H9 (cell line): ENCODE measurements at places on chromosomes 7 and 10. TPM values are rescaled to one million over a fixed set of nuclear protein-coding genes. Genes with fewer than 3 reads are reported as not detected.

DNA sequence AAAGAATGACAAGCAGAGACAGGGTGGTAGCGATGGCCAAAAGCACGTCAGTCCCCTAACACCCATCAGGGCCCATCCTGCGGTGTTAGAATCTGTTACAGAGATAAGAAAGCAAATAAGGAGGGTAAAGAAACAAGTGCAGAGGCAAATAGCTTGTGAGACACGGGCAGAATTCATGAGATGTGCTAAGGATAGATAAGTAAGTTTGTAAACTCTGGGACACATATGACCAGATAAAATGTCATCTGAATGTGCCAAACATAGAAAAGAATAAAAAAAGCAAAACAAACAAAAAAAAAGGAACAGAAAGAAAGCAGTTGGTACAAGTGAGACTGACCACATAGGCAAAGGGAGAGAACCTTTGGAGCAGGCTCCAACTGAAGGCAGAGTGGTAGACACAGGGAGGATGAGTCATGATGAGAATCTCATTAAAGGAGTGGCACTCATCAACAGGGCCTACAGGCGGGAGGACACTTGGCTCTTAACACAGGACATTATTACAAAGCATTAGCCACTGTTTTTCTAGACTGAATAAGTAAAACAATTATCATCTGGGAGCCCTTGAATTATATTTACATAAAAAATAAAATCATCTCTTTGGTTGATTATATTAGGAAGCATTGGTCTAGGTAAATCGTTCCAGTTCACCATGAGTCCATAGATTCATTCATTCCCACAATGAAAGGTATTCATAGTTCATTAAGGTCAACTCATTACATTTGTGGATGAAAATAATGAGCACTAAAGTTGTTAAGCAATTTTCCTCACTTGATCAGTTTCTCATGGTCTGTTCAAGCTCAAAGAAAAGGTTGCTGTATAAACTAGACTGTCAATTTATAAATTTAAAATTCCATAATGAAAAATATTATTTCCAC is 21.5 kb upstream of the EPHB6 start:
- no peak overlapping the region for H3K27ac ChIP-seq
- no peak for DNase-seq
- H3K36me3 ChIP-seq, result no peaks in the 10 kb centered on the region

DNA sequence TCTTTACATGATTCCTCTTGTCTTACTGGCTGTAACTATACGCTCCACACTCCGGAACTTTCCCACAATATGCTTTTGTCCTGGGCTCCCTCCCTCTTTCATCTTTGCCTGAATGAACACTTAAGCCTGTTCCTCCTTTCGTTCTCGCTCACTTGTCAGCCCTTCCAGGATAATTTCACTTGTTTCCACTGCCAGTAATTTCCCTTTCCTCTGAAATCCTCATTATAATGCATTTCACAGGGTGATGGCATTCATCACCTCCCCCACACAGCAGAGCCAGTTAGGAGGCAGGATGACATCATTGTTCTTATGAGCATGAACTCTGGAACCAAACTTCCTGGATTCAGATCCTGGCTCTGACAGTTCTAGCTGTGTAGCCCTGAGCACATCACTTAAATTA is 372.6 kb downstream of the GPR158 start:
- no peak overlapping the region for H3K27ac ChIP-seq
- no peaks in the 10 kb centered on the region for H3K27me3 ChIP-seq
- H3K4me1 ChIP-seq, result peaks cover 5% of the 10 kb centered on the region; the same call in 1 of the 2 replicates

GRCh38 chr10:84660450-84661159 is 332.2 kb downstream of the CCSER2 start:
- no peaks in the 10 kb centered on the region for H3K36me3 ChIP-seq
- no peak overlapping the region for H3K27ac ChIP-seq
- H3K4me1 ChIP-seq, result peaks cover 4% of the 10 kb centered on the region
- no peak for DNase-seq
- no peaks in the 10 kb centered on the region for H3K27me3 ChIP-seq
- H3K4me3 ChIP-seq, result no peak overlapping the region

DNA sequence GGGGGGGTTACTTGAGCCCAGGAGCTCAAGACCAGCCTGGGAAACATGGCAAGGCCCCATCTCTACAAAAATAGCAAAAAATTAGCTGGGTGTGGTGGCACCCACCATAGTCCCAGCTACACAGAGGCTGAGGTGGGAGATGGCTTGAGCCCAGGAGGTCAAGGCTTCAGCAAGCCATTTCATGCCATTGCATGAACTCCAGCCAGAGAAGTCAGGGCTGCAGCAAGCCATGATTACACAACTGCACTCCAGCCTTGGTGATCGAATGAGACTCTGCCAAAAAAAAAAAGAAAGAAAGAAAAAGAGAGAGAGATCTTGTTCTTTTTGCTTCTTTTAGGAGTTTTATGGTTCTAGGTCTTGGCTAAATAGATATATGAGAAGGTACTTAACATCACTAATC is 200.2 kb upstream of the PHYHIPL start:
- no peak overlapping the region for H3K27ac ChIP-seq
- H3K4me3 ChIP-seq, result no peak overlapping the region
- DNase-seq, result no peak

DNA sequence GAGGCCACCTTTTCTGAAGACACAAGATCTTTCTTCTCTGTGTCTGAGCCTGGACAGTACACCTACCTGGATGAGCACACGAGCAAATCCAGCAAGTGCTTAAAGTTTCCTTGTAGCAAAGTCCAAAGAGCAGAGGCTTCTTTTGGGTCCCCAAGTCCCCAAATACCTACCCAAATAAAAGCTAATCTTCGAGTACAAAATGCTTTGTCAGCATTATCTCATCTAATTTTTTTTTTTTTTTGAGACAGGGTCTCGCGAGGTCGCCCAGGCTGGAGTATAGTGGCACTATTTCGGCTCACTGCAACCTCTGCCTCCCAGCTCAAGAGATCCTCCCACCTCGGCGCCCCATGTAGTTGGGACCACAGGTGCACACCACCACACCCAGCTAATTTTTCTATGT is 24.6 kb downstream of the MYOF start:
- H3K4me3 ChIP-seq, result no peak overlapping the region
- DNase-seq, result no peak
- H3K27me3 ChIP-seq, result no peaks in the 10 kb centered on the region

The RBP3 gene
- not detected in 2 replicates for total RNA-seq

- peaks cover 9% of the 10 kb centered on the region for H3K36me3 ChIP-seq
- H3K27me3 ChIP-seq, result no peaks in the 10 kb centered on the region
- no peaks in the 10 kb centered on the region; the same call in 1 of the 2 replicates for H3K4me1 ChIP-seq
- no peak overlapping the region for H3K27ac ChIP-seq
- H3K4me3 ChIP-seq, result no peak overlapping the region
These were observed 543.2 kb downstream of the PTPRN2 start for GRCh38 chr7:158044482-158044823.

- no peaks in the 10 kb centered on the region; the same call in 2 of the 3 replicates for H3K36me3 ChIP-seq
- H3K4me1 ChIP-seq, result no peaks in the 10 kb centered on the region
- H3K27me3 ChIP-seq, result no peaks in the 10 kb centered on the region
- H3K27ac ChIP-seq, result no peak overlapping the region
- no peak overlapping the region for H3K4me3 ChIP-seq
These were observed 268.6 kb downstream of the SEC23IP start for GRCh38 chr10:120161111-120161510.

DNA sequence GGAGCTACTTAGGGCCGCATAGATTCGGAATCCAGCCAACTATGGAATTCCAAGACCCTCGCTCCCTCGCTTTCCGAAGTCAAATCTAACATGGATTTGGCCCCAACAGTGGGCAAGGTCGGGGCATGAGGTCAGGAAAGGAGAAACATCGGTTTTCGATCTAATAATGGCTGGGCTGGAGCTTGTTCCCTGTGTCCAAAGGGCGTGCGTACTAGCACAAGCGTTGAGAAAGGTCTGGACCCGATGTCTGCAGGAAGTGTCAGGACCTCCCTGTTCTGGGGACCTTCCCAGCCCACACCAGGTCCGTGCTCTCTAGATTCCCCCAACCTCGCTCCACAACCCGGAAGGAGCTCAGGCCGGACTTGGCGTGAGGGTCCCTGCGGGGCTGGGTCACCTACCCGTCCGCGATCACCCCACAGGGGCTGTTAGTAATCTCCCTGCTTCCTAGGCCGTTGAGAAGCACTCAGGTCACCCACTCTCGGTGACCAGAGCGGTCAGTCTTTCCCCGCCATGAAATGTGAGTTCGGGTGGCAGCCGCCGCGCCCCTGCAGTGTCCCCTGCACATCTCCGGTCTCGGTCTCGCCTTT is 4.8 kb downstream of the FEZF1 start:
- H3K27me3 ChIP-seq, result peaks cover 36% of the 10 kb centered on the region; the same call in 1 of the 2 replicates
- H3K27ac ChIP-seq, result no peak overlapping the region
- H3K4me1 ChIP-seq, result peaks cover 2% of the 10 kb centered on the region; the same call in 1 of the 2 replicates
- peak overlapping the region; percentile 87 for H3K4me3 ChIP-seq
- H3K36me3 ChIP-seq, result peaks cover 29% of the 10 kb centered on the region
- DNase-seq, result peak; percentile 73

The CYP2C9 gene
- not detected in 2 replicates for total RNA-seq

GRCh38 chr10:43420369-43421200 is 11.6 kb upstream of the HNRNPF start:
- no peaks in the 10 kb centered on the region for H3K4me1 ChIP-seq
- H3K4me3 ChIP-seq, result peak overlapping the region; percentile 76
- DNase-seq, result peak; percentile 78
- no peak overlapping the region for H3K27ac ChIP-seq
- no peaks in the 10 kb centered on the region for H3K27me3 ChIP-seq
- H3K36me3 ChIP-seq, result no peaks in the 10 kb centered on the region

DNA sequence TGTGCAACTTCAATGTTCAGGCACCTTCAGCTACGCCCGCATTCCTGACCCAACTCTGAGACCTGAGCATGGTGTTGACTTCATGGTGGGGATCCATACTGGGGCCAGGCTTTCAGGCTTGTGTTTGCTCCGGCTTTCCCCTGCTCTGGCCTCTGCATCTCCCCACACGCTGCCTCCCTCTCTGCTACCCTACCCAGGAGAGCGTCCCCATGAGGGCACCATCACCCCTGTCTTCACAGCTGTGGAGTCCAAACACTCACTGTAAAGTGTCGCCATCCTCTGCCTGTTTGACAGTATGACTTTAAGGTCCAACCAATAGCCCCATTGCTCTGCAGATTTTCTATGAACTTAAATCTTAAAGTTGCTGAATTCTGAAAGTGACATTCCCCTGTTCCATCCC is 199.0 kb upstream of the GRB10 start:
- H3K27ac ChIP-seq, result no peak overlapping the region
- no peak overlapping the region for H3K4me3 ChIP-seq
- H3K27me3 ChIP-seq, result no peaks in the 10 kb centered on the region
- no peaks in the 10 kb centered on the region for H3K36me3 ChIP-seq
- H3K4me1 ChIP-seq, result peaks cover 13% of the 10 kb centered on the region; the same call in 1 of the 2 replicates
- DNase-seq, result peak; percentile 52

DNA sequence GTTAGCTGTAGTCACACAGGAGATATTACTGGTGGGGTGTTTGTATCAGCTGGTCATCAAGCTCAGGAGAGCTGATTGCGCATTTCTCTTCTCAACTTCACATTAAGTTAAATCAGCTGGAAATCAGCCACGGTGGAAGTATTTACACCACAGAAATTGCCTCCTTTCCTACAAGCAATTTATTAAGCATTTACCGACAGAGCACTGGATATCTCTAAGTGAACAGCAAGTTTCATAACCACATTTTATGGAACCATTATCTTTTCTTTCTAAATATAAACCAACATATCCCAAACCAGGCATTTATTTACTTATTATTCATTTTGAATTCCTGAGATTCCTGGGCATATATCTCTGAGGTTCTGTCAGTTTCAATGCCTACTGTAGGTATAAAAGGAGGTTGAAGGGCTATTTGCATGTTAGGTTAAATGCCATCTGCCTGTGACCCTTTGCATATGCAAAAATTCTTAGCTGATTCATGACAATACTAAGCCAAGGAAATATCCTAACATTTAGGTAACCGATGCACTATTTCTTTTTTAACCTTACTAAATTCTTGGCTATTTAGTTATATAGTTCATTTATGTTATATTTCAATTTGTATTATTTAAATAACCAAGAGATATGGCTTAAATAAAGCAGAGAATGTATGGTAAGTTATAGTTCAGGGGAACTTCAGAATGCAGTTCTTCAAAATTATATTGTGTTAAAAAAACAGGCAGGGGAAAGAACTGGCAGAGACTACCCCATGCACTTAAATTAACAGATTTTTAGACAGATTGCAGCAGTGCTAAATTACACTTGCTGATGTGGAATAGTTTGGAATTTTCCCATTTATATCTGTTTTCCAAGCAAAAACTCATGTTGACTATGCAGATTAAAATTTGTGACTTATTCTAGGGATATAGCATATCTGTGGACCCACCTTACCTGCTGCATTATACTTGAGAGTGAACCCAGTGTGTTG is 56.8 kb downstream of the DYNC1I1 start:
- no peaks in the 10 kb centered on the region; the same call in 1 of the 2 replicates for H3K4me1 ChIP-seq
- no peaks in the 10 kb centered on the region for H3K27me3 ChIP-seq
- DNase-seq, result no peak
- H3K4me3 ChIP-seq, result peak overlapping the region; percentile 42; the same call in 2 of the 3 replicates
- peaks cover 2% of the 10 kb centered on the region; the same call in 1 of the 2 replicates for H3K36me3 ChIP-seq
- H3K27ac ChIP-seq, result peak overlapping the region; percentile 74

- H3K27me3 ChIP-seq, result no peaks in the 10 kb centered on the region
- H3K36me3 ChIP-seq, result no peaks in the 10 kb centered on the region
- H3K4me3 ChIP-seq, result no peak overlapping the region
- H3K27ac ChIP-seq, result no peak overlapping the region
- no peaks in the 10 kb centered on the region for H3K4me1 ChIP-seq
These were observed 49.9 kb upstream of the ZRANB1 start for GRCh38 chr10:124892031-124892430.

DNA sequence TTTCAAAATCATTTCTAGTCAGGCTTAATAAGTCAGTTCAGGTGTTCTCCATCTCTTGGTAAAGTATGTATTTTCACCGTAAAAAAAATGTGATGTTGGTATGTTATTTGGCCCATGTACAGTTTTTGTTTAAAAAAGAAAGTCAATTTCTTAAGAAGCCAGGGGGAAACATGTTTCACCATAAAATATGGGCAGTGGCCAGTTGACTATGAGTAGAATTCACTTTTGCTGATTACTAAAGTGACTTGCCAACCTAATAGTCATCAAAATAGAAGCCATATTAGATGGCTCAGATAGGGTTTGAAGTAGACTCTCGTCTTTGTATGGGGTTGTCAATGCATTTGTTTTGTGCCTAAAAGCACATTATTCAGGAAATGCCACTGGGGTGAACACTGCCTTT is 266.3 kb downstream of the BICC1 start:
- no peak overlapping the region for H3K27ac ChIP-seq
- no peaks in the 10 kb centered on the region for H3K27me3 ChIP-seq
- H3K4me1 ChIP-seq, result no peaks in the 10 kb centered on the region
- DNase-seq, result no peak

GRCh38 chr10:84095811-84096497 is 43.4 kb upstream of the GHITM start:
- no peaks in the 10 kb centered on the region for H3K27me3 ChIP-seq
- no peaks in the 10 kb centered on the region for H3K36me3 ChIP-seq
- H3K4me3 ChIP-seq, result no peak overlapping the region
- no peak for DNase-seq
- no peaks in the 10 kb centered on the region for H3K4me1 ChIP-seq
- no peak overlapping the region for H3K27ac ChIP-seq

The STEAP2 gene
- total RNA-seq, result 6.6 and 6.7 TPM in 2 replicates
